ENCODE measurements at places on chromosomes 4 and X.

- DNase-seq, result no peak
Measured at GRCh38 chr4:77905651-77906263, 43.1 kb downstream of the MRPL1 start.

- DNase-seq, result no peak
Measured at GRCh38 chr4:13633671-13634070, 6.1 kb upstream of the BOD1L1 start.

DNA sequence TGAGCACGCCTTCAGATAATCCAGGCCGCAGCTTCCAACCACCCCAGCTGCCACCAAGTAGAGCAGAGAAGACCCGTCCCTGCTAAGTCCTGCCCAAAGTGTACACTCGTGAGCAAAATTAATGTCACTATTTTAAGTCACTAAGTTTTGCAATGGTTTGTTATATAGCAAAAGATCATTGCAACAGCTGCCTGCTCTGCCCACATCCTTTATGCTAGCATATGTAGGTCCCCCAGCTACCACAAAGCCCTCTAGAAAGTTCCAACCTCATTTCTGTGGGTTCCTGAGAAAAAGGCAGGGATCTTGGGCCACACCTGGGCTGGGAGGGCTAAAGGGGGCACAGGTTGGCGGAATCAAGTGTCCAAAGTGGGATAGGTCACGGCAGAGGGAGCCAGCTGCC, 346.9 kb downstream of the BCOR start:
- DNase-seq, result no peak

DNA sequence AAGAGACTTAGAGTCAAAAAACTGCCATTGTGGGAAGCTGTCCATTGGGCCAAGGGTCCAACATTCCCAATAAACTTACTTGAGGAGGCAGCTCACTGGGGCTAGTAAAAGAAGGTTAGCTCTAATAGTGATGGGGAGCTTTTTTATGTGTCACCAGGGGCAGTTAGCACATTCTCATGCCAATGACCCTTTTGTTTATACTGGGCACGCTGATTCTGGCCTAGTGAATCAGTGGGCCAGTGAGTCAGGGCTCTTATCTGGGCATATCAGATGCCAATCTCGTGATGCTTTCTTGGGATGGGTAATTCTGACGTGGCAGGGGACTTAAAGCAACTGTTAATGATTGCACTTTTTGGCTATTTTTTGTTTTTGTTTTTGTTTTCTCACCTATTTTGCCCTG, 27.8 kb downstream of the TCEAL1 start:
- no peak for DNase-seq

- DNase-seq, result no peak
Measured at GRCh38 chr4:40763228-40763716, 13.5 kb downstream of the NSUN7 start.

GRCh38 chrX:14851526-14851925, 21.3 kb downstream of the FANCB start:
- DNase-seq, result no peak

GRCh38 chrX:81489987-81490386, 288.1 kb downstream of the SH3BGRL start:
- DNase-seq, result no peak

- DNase-seq, result no peak
Measured at GRCh38 chrX:110173192-110174175, 144.4 kb downstream of the AMMECR1 start.

GRCh38 chr4:33446953-33447352, 2726.8 kb downstream of the PCDH7 start:
- no peak for DNase-seq

GRCh38 chr4:95798003-95798402, 41.9 kb upstream of the PDHA2 start:
- DNase-seq, result no peak

DNA sequence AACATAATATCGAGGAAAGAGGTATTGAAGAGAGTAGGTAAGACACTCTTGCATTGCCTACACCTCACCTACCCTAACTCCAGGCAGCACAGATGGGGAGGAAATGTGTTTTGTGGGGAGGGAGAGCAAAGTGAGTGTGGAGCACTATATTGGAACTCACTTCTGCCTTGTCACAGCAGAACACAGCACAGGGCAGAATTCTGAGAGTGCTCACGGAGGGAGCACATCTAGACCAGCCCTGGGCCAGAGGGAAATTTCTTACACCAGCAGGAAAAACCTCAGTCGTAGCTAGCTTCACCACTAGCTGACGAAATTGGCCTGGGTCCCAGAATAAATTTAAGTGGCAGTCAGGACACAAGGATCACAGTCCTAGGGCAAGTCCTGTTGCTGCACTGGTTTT, 517.3 kb downstream of the TMA16 start:
- DNase-seq, result no peak

GRCh38 chr4:141636082-141636770, at the start of gene IL15:
TSS of gene IL15 (plus strand) at chr4:141636583. CDS start at chr4:141719465, 82,882 bp downstream.
- peak; percentile 71 for DNase-seq

DNA sequence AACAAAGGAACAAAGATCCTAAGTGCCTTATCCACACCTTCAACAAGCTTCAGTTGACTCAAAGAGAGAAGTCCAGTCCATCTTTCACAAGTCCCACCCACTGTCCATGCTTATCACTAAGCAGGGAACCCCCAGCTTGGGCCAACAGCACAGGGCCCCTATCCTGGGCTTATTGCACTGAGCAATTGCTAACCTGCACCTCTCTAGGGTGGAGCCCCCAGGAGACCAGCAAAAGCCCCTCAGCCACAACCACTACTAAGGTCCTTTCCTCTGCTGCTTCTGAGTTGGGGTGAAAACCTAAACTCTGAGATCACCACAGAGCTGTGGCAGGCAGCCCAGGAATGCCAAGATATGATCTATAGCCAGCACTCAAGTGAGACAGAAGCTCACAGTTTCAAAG, 96.7 kb upstream of the PBDC1 start:
- no peak for DNase-seq

- DNase-seq, result no peak
Measured at GRCh38 chr4:156401371-156401770, 447.7 kb upstream of the CTSO start.

GRCh38 chr4:163562496-163562895, 68.0 kb downstream of the TMA16 start:
- DNase-seq, result no peak

GRCh38 chr4:1646690-1647089, 37.4 kb downstream of the FAM53A start:
- no peak for DNase-seq

DNA sequence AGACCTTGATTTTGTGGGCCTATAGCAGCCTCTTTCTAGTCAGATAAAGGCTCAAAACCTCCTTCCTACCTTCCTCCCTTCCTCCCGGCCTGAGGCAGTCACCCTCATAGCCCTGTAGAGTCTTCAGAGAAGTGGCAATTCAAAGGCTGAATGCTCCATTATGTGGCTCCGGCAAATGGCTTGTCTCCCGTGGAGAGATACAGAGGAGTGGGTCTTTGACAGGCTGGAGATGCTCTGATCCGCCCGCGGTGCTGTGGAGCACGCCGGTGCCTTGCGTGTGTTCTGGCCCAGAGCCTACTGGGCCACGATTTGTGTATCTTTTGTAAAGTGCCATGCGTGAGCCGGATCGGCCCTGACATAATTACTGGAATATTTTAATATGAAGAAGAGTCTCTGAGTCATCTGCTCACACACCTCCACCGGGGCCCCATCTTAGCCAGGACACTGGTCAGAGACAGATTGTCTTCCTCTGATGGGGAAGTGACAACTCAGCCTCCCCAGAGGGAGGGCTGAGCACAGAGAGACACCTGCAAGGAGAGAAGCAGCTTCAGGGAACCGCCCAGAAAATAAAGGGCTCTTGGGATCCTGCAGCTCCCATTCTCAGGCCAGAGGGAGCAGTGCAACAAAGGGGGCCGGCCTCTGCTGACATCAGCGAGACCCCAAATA, 88.7 kb downstream of the DCTD start:
- DNase-seq, result no peak

DNA sequence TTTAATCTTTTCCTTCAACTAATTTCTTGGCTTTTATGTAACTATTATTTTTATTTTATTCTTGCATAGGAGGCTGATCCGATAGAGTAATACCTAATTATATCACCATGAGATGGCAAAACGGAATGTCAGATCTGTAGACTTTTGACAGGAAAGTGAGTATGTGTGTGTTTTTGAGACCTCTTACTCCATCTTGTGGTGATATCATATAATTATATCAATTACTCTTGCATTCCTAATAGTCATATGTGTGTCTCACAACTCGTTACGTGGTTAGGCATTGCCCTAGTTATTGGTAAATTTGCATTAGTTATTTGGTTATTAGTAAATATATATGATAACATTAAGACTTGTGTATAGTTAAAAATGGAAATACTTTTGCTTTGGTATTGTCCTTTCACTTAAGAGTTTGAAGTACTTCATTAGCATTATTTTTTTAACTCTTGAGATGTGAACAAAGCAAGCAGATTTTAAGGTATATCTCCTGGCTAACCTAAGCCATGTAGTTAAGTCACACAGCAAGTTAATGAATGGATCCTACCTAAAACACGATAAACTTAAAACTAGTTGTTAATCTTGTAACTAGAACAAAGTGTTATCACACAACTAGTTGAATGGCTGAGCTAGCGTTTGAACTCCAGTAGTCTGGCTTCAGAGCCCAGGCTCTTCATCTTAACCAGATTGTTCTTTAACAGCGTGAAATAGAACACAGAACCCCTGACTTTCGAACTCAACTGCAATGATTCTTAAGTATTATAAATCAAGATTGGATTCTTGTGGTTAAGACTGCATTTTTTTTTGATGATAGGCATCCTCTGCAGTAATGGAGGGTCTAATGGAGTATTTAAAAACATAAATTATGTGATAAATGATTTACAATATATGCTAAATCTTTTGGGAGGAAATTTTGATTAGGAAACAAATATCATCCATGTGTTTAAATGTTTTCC, 67.1 kb downstream of the PGRMC2 start:
- DNase-seq, result no peak
